Urothelium cell line (cell line): ENCODE measurements at places on chromosomes 12 and 14.

- no peak for DNase-seq
These were observed 59.5 kb upstream of the ASPG start for GRCh38 chr14:104026024-104026423.

GRCh38 chr12:116916714-116917114, 6.0 kb downstream of the FBXW8 start:
- DNase-seq = peak; percentile 90

- DNase-seq = no peak
These were observed 32.2 kb upstream of the SERPINA6 start for GRCh38 chr14:94355191-94355794.

DNA sequence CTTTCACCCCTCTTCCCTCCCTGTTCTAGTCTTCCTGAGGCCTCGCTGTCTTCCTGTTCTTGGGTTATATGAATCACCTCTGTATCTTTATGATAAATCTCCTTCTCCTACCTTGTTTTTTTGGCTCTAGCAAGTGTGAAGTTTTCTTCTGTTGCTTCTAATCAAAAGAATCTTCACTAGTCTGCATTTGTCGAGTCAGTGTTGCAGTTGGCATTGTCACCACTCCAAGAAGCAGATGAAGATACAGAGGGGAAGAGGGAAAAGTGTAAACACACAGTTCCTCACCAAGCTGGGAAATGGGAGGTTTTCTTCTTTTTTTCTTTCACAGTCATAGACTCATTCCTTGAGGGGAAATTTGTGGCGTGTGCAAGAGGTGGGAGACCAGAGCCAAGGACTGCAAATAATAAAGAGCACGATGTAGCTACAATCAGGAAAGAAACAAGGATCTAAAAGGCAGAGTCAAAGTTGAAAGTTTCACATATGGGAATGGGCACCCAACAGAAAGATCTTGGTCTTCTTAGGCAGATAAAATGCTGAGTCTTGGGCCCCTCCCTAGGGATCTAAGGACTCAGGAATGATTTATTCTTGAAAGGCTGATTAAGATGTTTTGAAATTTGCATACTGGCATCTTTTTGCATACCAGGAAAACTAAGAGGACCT, 22.2 kb upstream of the PRICKLE1 start:
- no peak for DNase-seq

GRCh38 chr12:6279631-6280030, 30.9 kb upstream of the PLEKHG6 start:
- DNase-seq = peak; percentile 29

DNA sequence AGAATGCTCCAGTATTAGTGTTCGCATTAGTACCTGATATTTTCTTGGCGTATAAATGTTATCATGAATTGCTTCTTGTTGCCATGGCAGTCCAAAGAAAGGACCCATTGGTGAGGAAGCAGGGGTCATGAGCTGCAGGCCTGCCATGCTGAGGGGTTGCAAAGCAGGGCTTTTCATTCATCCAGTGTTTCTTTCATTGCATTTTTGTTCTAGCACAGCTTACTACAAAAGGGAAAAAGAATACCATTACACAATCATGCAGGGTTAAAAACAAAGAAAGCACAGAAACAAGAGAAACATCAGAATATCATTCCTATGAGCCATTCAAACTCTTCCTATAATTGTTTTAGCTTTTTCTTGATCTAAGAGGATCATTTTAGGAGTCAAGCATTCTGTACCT, 24.0 kb downstream of the DICER1 start:
- DNase-seq = no peak

DNA sequence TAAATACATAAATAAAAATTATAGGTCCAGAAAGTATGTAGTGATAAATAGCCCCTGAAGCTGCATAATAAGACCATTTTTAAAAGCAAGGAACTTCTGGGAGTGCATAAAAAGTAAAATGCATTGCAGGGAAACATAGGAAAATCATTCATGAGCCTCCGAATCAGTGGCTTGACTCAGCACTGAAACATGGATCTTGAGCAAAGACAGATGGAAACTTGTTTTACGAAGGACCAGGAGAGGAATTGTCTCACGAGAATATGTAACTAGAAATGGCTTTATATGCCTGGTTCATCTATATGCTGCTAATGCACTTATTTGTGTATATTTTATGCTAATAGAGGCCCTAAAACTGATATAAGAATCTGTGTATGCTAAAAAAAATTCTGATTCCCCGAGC, 14.7 kb downstream of the TMEM30B start:
- DNase-seq = no peak

DNA sequence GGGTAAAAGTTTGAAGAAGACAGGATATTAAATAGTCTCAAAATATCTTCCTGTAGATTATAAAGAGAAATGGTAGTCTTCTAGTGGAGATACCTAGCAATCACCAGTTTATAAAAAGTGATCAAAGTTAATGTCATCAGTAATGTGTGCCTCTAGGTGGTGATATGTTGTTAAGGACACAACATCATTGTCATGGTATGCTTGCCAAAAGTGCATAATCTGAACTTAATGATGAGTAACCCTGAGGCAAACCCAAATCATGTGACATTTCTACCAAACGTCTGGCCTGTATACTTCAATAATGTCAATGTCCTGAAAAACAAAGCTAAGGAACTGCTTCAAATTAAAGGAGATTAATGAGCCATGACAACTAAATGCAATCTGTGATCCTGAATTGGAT, 214.7 kb downstream of the PHLDA1 start:
- peak; percentile 10 for DNase-seq

DNA sequence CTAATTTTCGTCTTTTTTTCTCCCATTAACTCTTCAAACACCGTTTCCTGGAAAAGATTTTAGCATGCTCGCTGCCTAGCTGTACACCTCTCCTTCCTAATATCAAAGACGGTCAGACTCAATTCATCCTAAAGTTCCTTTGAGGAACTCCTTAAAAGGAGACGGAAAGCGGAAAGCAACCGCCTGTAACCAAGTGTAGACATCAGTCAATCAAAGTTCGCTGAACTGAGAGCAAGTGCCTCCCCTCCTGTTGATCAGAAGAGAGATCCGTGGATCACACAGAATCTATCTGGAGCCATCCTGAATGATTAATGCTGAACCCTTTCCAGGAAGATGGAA, 412 bp upstream of the TEP1 start:
- DNase-seq = no peak
